ENCODE measurements at places on chromosomes 4 and X.

- no peak for DNase-seq
Measured at GRCh38 chrX:82626978-82627377, 881.1 kb upstream of the POU3F4 start.

- no peak for DNase-seq
Measured at GRCh38 chrX:103309860-103310554, 783 bp downstream of the BEX2 start.

DNA sequence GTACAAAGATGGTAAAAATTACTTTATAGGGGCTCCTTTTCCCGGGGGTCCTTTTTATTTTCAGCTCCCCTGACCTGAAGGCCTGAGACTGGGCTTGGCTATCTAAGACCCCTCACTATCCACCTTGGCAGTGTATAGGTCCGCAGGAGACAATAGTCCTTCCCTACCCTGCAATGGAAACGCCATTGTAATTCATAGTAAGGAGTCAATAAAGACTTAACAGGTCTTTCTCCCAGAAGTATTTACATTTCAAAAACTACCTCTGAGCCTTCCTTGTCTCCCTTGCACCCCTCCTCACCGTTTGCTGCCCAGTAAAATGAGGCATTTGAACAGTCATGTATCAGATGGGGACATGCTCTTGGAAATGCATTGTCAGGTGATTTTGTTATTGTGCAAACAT, 401.2 kb upstream of the CNKSR2 start:
- no peak for DNase-seq

GRCh38 chr4:37324546-37324945, 80.0 kb downstream of the NWD2 start:
- no peak for DNase-seq

- no peak for DNase-seq
Measured at GRCh38 chr4:149794352-149794751, 21.3 kb downstream of the IQCM start.

DNA sequence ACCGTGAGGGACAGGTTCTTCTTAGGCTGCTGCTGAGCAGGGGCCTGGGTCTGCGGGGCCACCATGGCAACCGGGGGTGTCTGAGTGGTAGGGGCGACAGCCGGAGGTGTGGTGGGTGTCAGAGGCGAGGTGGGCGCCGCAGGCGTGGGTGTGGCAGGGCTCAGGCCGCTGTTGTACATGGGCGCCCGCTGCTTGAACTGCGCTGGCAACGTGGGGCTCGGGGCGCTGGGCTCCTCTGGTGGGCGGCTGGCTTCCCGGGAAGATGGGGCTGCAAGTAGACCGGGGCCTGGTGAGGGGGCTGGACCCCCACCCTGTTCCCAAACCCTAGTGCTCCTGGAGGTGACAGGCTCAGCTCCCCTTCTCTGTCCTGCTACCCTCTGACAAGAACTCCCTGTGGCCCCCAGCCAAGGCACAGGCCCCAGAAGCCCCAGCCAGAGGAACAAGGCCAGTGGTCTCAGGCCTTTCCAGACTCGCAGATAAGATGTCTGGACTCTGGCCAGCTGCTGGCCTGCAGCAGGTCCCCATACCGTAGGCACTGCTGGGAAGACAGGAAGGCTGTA, 24.8 kb downstream of the NELFA start:
- no peak for DNase-seq

DNA sequence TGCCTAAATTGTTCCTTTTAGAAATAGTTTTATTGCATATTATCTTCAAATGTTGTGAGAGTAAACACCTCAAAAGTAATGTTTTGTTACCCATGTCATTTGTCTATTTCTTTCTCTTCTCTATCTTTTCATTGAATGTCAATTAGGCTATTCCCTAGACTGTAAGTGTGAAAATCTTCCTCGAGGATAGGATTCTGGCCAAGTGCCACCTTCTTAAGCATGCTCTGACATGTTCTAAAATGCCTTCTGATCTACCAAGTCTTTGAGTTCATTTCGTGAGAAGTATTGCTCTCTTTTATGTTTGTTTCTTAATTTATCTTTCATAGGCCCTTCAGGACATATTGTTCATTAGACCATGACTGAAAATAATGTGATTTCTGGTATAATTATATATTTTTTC, 44.1 kb upstream of the TLL1 start:
- peak; percentile 5 for DNase-seq

GRCh38 chr4:102263024-102263787, 82.1 kb downstream of the SLC39A8 start:
- peak; percentile 54 for DNase-seq

- DNase-seq, result no peak
Measured at GRCh38 chr4:148103597-148104355, 338.4 kb downstream of the NR3C2 start.

DNA sequence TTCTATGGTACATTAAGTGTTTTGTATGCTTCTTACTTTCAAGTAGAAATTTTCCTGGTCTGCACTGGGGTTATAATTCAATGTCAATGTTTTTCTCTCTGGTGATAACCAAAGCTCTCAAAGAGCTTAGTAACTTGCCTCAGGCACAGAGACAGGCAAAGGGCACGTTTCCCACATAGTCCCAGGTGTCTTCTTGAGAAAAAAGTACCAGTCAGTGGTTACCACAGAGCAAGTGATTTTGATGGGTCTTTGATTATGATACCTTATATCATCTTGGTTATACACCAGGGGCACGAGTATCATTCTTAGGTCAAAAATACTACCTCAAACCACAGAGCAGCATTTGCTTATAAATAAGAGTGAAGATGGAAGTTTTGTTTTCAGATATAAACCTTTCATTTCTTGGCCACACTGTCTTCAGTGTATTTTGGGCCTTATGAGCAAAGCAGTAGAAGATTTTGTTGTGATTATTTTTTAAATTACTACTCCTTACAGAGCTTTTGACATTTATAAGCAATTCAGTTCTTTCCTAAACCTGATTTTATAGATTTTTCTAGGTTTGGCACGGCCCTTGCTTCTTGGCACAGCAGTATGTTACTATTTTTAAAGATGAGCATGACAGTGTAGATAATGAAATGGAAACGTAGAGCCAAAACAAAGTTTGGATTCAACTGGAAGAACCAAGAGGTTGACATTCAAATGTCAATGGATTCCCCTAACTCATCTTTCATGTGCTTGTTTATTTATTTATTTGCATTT, 85.3 kb upstream of the TLL1 start:
- DNase-seq, result no peak

DNA sequence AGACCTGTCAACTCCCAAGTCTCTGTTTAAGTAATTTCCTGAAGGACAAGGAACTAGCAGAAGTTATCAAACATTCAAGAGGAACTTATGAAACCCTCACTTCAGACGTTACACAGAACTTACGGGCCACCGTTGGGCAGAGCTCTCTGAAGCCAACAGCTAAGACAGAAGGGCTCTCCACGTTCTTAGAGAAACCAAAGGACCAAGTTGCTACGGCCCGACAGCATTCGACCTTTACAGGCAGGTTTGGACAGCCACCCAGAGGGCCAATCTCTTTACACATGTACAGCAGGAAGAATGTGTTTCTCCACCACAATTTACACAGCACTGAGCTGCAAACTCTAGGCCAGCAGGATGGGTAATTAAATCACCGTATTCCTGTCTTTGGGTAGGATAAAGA, 705.1 kb upstream of the GRID2 start:
- DNase-seq, result no peak

DNA sequence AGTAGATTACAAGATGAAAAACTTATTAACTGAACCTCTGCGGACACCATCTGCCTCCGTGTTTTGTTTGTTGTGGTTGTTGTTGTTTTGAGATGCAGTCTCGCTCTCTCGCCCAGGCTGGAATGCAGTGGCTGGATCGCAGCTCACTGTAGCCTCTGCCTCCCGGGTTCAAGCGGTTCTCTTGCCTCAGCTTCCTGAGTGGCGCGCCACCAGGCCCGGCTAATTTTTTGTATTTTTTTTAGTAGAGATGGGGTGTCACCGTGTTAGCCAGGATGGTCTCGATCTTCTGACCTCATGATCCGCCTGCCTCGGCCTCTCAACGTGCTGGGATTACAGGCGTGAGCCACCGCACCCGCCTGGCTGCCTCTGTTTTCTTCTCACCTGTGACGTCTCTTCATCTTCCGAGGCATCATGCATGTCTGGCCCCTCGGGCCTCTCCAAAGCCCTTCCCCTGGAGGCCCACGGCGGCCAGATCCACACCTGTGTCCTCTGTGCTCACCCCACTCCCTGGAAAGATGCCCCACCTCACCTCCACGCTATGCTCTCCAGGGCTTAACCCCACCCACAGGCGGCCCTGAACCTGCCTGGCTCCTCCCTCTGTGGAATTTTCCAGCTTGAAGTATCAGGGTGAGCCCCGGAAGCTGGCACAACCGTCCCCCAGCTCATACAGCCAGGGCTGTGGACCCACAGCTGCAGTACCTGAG, 77.0 kb upstream of the MXD4 start:
- no peak for DNase-seq

GRCh38 chr4:165678936-165679325, 194.1 kb upstream of the TLL1 start:
- DNase-seq, result no peak

DNA sequence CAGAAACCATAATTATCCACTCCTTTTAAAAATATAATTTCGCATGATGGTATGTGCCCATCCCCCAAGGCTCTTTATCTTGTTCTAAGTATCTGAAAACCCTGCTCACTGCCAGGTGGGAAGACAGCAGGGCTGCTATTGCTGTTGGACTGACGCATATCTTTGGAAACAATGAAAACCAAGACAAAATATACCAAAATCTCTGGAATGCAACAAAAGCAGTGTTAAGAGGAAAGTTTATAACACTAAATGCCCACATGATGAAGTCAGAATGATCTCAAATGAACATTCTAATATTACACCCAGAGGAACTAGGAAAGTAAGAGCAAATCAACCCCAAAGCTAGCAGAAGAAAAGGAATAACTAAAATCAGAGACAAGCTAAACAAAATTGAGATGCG, 162.0 kb downstream of the FAM47B start:
- DNase-seq, result no peak

GRCh38 chrX:82384401-82384800, 1123.7 kb upstream of the POU3F4 start:
- no peak for DNase-seq

DNA sequence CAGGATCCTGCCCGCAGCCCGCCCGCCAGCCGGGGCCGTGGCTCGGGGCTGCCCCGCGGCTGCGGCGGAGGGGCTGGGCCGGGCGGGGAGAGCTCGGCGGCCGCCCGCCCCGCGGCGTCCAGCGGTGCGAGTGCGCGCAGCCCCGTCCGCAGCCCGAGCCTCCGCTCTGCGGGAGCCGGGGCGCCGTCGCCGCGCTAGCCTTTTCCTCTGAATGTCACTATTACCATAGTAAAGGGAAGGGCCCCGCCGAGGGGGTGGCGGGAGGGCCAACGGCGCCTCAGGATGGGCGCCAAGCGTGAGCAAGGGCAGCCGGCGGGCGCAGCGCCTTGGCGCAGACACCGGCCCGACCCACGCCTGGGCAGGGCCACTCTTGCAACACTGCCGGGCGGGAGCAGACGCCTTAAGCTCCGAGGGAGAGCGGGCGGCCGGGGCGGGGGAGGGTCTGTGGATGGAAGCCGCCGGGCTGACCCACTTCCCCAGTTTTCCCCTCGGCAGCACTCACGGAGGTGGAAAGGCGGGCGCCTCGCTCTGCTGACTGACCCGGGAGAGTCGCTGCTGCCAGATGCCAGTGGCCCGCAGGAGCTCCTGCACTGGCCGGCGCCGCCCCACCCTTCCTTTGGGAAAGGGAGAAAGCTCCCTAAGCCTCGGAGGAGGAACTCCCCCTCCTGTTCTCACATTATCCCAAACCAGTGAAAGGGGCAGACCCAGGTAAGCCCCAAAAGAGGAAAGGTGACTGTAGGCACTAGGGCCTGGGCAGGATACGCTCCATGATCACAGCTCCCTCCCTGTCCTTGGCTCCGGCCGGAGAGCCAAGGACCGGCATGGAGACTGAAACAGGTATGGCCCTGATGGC, 329.4 kb downstream of the HNRNPD start:
- DNase-seq, result peak; percentile 5

DNA sequence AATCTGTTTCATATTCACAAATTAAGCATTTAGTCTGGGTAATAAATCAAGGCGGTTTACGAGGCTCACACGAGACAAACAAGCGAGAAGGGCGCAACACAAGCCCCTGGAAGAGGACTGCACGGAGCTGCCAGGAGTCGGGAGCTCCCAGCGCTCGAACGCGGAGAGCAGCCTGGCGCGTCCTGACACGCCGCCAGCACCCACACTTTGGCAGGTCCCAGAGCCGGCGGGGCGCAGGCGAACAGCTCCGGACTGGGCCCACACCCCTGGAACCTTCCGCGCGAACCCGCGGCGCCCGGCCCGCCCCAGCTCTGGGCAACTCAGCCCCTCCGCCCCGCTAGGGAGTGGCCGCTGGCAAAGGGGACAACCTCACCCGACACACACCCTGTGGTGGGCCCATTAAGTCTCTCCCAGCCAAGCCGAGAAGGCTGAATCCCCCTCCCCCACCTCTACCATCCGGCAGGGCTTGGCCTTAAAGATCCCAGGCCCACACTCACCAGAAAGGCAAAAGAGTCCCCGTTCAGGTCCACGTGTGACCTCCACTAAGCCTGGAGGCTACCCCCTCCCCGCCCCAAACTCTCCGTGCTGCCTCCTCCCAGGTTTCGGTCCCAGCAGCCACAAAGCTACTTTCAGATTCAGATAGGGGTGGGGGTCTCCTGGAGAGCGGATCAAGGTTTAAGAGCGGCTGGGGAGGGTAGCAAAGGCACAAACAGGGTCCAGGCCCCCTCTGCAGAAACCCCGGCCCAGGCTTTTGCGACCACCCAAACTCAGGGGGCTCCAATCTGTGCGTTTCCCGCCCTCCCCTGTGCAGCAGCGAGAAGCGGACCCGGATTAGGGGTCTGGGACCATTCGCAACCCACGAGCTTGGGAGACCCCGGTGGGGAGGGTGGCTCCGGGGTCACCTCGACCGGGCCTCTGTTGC, 47.5 kb upstream of the BCOR start:
- DNase-seq, result no peak
